ENCODE measurements at places on chromosomes 16 and 17.

- no peak for DNase-seq
These were observed 11.1 kb downstream of the SPATA33 start for GRCh38 chr16:89668790-89669158.

- DNase-seq: no peak
These were observed 545.2 kb upstream of the CDH11 start for GRCh38 chr16:65667011-65667578.

DNA sequence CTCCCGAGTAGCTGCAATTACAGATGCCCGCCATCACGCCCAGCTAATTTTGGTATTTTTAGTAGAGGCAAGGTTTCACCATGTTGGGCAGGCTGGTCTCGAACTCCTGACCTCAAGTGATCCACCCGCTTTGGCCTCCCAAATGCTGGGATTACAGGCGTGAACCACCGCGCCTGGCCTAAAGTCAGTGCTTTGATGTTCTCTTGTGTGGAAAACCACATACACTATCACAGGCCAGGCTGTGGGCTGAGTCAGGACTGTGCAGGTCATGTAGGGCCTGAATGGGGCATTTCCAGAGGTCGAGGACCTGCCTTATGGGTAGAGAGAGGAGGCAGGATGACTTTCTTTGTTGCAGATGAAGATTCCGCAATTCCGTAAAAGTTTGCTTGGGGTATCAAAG is 5.1 kb upstream of the MT3 start:
- no peak for DNase-seq

DNA sequence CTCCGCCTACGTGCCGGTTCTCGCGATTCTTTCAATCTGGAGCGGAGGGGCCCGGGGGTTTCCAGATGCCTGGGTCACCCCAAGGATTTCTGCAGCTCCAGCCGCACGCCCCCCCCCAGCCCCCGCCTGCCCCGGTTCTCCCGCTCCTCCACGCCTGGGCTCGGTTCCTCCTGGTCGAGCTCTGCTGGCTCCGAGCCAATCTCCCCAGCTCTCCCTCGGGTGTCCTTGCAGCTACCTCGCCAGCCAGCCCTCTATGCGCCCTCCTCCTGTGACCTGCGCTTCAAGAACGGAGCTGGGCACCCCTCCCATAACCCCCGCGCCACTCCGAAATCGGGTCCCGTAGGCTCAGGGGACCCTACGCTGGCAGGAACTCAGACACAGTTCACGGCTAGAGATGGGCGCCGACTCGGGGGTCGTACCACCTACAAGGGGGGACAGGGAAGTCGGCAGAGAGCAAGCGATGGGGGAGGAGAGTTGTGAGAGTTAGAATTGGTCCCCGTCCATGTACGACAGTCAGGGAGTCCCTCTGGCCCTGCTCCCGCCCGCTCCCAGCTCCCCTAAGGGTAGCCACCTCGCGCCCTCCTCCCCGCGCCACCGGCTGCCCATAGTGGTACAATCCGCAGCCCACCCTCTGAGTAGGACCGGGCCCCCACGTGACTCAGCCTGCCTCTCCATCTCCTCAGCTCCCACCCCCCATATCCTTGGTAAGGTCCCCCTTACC is 961 bp downstream of the FGF11 start:
- DNase-seq: no peak

GRCh38 chr17:44604116-44604761 is 47.0 kb downstream of the FZD2 start:
- DNase-seq: no peak

DNA sequence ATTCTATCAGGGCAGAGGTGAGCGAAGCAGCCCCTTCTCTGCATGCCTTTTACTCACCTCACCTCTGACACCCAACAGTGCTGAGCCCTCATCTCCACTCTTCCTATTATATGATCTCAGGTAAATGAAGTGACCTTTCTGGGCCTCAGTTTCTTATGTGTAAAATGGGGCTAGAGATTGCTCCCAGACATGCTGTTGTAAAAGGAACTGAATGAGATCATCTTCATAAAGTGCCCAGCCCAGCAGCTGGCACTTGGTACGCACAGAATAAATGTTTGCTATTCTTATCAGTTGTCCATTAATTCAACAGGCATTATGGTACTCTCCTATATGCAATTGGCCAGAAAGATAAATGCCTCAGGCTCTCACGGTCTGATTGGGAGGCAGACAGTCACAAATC is 4.5 kb upstream of the GALK1 start:
- DNase-seq: no peak

DNA sequence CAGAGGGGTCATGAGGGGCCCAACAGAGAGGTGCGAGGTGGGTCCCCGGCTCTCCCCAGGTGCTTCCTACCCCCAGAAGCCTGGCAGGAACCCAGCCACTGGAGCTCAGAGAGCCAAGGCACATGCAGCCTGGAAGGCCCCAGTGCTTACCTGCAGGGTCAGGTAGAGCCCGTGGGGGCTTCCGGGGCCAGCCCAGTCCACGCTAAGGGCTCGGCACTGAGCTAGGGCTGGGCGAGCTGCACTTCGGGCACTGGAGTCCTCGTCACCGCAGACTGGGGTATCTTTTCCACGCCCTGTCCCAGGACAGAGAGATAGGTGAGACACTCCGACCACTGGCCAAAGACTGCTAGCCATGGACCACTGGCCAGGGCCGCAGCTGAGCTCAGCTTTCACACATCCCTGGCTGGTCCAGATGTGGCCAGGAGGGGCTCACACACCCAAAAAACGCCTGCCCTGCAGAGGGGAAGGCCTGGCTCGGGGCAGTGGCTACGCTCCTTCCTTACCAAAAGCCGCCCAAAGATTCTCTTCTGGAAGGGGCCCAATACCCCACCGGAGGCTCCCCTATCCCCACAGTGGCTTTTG is 7.4 kb downstream of the KIFC3 start:
- no peak for DNase-seq
